Activated T-helper 1 cell treated with anti-CD3 and anti-CD28 coated beads, Interleukin-12 subunit alpha, Interleukin-12 subunit beta, Interleukin-2, Interleukin-4 antibody, amounts not matched to agents 30 ng/mL and 10 ng/mL and 1 ng/mL, durations not matched to agents 14 hours and 24 hours and 36 hours (primary cell): ENCODE measurements at places on chromosomes 12 and 14. TPM values are rescaled to one million over a fixed set of nuclear protein-coding genes. Genes with fewer than 3 reads are reported as not detected.

GRCh38 chr12:28127455-28127854 is 62.8 kb upstream of the CCDC91 start:
- no peaks in the 10 kb centered on the region for H3K36me3 ChIP-seq
- no peak overlapping the region for H3K4me3 ChIP-seq
- DNase-seq = no peak
- H3K27ac ChIP-seq = no peak overlapping the region

GRCh38 chr12:13149411-13149810 is 45.9 kb upstream of the GSG1 start:
- no peak for DNase-seq
- peaks cover 6% of the 10 kb centered on the region for H3K4me1 ChIP-seq
- peaks cover 5% of the 10 kb centered on the region for H3K27me3 ChIP-seq
- H3K27ac ChIP-seq = no peak overlapping the region
- H3K4me3 ChIP-seq = no peak overlapping the region
- H3K36me3 ChIP-seq = no peaks in the 10 kb centered on the region

DNA sequence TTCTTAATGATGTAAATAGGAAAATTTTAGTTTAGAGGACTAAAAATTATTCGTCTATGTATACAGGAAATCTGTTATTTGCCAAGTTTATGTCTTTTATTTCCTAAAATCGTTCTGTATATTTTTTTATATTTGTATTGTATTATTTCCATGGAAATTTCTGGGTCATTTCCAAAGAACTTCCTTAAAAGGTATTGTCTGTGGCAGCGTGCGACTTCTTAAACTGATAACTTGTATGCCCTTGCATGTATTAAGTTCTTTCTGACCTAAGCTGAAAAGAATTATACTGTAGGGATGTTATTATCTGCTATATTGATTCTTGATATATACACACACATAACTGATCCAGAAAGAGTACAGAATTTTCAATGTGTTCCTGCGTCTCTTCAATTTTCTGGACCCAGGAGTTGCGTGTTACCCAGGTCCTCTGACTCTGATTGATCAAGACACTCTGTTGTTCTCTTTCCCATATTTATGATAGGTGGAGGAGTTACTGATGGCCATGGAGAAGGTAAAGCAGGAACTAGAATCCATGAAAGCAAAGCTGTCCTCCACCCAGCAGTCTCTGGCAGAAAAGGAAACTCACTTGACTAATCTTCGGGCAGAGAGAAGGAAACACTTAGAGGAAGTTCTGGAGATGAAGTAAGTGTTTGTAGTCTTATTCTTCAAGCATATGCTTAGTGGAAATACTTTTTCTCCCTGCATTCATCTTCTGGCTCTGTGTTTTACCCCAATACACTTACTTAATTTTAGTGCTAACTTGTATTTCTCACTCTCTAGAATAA is 298.5 kb downstream of the ERC1 start:
- no peak overlapping the region for H3K27ac ChIP-seq
- DNase-seq = no peak
- H3K4me3 ChIP-seq = no peak overlapping the region
- peaks cover 4% of the 10 kb centered on the region for H3K36me3 ChIP-seq
- H3K27me3 ChIP-seq = no peaks in the 10 kb centered on the region
- no peaks in the 10 kb centered on the region for H3K4me1 ChIP-seq

DNA sequence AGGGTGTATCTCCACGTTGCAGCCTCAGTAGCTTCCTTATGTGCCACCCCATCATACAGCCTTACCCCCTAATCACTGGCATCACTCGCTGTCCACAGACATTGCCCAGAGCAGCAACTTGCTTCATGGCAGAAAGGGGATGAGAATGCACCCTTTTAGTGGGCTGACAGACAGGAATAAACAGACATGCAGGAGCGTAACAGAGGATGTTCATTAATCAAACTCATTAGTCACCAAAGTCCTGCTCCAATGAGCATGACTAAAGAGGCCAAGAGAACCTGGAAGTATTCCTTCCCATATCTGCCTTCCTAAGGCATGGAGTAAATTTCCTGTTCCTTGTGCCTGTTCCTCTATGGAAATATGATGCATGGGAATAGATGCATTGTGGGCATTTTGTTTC is 197.0 kb downstream of the PHLDA1 start:
- H3K27me3 ChIP-seq = peaks cover 10% of the 10 kb centered on the region
- no peaks in the 10 kb centered on the region for H3K36me3 ChIP-seq
- no peak for DNase-seq
- H3K4me1 ChIP-seq = no peaks in the 10 kb centered on the region
- no peak overlapping the region for H3K4me3 ChIP-seq

- no peak overlapping the region for H3K27ac ChIP-seq
- no peaks in the 10 kb centered on the region for H3K4me1 ChIP-seq
- no peak overlapping the region for H3K4me3 ChIP-seq
Measured at GRCh38 chr14:95374239-95374997, 54.7 kb upstream of the CLMN start.

GRCh38 chr14:47039336-47039735 is 387.8 kb upstream of the RPL10L start:
- no peak overlapping the region for H3K4me3 ChIP-seq
- H3K27me3 ChIP-seq = no peaks in the 10 kb centered on the region
- no peak for DNase-seq
- H3K36me3 ChIP-seq = no peaks in the 10 kb centered on the region
- no peaks in the 10 kb centered on the region for H3K4me1 ChIP-seq
- H3K27ac ChIP-seq = no peak overlapping the region

GRCh38 chr12:90280564-90281058 is 572.0 kb upstream of the ATP2B1 start:
- peaks cover 7% of the 10 kb centered on the region for H3K4me1 ChIP-seq
- H3K27ac ChIP-seq = no peak overlapping the region
- H3K27me3 ChIP-seq = peaks cover 4% of the 10 kb centered on the region

- H3K4me3 ChIP-seq = no peak overlapping the region
- no peaks in the 10 kb centered on the region for H3K36me3 ChIP-seq
- no peak overlapping the region for H3K27ac ChIP-seq
Measured at GRCh38 chr12:131132118-131132892, 178.6 kb downstream of the ADGRD1 start.

- no peaks in the 10 kb centered on the region for H3K4me1 ChIP-seq
- H3K27me3 ChIP-seq = peaks cover 3% of the 10 kb centered on the region
- DNase-seq = no peak
- no peak overlapping the region for H3K4me3 ChIP-seq
- no peaks in the 10 kb centered on the region for H3K36me3 ChIP-seq
- no peak overlapping the region for H3K27ac ChIP-seq
Measured at GRCh38 chr12:86193931-86194330, 62.3 kb downstream of the MGAT4C start.

DNA sequence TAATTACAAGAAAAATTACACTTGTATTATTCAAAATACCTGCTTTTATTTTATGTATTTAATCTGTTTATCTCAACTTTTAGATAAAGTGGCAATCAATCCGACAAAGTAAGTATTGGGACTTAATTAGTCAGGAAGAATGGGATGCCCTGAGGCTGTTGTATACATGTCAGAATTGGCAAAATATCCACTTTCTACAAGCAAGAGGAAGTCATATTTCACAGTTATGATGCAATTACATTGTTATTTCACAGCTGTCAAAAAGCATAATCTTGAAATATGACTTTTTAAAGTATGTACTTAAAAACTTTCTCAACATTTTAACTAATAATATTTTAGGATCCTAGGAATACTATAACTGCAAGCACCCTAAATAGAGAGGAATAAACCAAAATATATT is 357.1 kb upstream of the MGAT4C start:
- no peaks in the 10 kb centered on the region for H3K4me1 ChIP-seq
- no peak overlapping the region for H3K4me3 ChIP-seq
- no peak for DNase-seq

DNA sequence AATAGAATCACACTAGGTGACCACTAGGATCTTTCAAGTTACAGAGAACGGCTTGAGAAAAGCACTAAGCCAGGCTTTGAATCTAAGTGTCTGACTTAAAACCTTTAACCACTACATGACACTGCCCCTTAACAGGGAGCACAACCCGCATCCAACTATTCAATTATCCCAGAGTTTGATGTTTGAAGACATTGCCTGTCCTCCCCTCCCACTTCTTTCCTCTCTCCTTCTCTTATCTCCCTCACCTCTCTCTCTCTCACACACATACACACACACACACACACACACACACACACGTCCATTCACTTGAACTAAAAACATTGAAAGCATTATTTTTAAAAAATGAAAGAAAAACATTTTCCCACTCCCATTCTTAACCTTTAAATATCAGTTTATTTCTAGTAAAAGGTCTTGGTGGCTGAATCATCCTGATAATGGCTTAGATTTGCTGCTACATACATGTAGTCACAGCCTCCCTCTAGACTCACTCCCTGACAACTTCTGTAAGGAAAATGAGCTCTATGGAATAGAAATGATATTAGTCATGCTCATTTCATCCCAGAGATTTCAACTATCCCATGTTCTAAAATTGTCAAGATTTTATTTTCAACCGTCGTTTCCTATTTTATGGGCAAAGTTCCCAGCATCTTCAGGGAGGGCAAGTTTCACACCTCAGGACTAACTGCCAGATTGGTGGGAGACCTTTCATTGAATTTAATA is 53.5 kb upstream of the RAP1B start:
- H3K27me3 ChIP-seq = peaks cover 12% of the 10 kb centered on the region
- no peak overlapping the region for H3K4me3 ChIP-seq
- no peak for DNase-seq
- H3K4me1 ChIP-seq = peaks cover 26% of the 10 kb centered on the region

DNA sequence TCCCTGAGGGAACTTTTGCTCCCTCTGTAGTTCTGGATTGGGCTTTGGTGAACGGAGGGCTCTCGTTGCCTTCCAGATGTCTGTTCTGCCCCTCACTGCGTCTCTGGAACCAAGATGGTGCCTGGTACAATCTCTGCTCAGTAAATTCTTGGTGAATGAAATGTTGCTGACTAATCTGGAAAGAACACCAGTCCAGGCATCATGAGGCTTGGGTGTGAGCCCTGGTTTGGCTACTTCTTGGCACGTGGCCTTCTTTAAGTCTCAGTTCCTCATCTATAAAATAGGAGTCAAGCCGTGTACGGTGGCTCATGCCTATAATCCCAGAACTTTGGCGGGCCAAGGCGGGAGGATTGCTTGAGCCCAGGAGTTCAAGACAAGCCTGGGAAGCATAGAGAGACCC is 4.3 kb downstream of the HHIPL1 start:
- no peak overlapping the region for H3K27ac ChIP-seq
- no peak for DNase-seq
- H3K4me1 ChIP-seq = no peaks in the 10 kb centered on the region
- no peaks in the 10 kb centered on the region for H3K36me3 ChIP-seq

DNA sequence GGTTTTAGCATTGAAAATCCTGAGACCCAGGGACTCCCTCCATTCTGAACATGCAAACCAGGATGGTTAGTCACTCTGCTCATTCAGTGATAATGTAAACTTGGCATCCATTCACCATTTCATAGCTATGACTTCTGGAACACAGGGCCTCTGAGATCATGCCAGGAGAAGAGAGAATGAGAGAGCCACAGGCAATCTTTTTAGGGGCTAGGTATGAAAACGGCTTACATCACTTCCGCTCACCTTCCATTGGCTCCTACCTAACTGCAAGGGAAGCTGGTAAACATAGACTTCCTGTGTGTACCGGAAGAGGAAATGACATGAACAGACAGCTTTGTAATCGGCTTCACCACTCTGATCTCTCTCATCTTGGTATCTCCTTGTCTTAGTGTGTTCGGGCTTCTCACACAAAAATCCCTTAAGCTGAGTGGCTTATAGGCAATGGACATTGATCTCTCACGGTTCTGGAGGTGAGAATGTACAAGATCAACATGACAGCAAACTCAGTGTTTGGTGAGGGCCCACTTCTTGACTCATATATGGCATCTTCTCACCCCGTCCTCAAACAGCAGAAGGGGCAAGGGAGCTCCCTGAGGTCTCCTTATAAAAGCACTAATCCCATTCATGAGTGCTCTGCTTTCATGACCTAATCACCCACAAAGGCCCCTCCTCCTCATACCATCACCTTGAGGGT is 465.9 kb upstream of the TBX3 start:
- no peak for DNase-seq
- H3K4me1 ChIP-seq = no peaks in the 10 kb centered on the region

IL23A gene
- total RNA-seq = 40.0 and 43.3 TPM in 2 replicates

MYH6 gene
- 0.52 and 0.59 TPM in 2 replicates for total RNA-seq

TMCC3 gene
- 0.08 and 0.12 TPM in 2 replicates for total RNA-seq

ASCL1 gene
- total RNA-seq = 0.08 TPM in 1 of 2 replicates, not detected in the other

EXD2 gene
- total RNA-seq = 6.3 and 6.5 TPM in 2 replicates
